ENCODE measurements at places on chromosomes 1 and 21.

DNA sequence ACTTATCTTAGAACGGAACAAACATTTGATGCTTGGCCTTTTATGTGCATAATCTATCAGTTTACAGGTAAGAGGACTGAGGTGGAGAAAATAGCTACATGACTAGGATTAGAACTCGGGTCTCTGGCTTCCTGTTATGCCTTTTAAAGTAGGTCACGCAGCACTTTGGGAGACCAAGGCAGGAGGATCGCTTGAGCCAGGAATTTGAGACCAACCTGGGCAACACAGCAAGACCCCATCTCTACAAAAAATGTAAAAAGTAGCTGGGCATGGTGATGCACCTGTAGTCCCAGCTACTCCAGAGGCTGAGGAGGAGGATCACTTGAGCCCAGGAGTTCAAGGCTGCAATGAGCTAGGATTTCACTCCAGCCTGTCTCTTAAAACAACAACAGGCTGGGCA is 81.9 kb upstream of the AKT3 start:
- ATAC-seq: no peak

GRCh38 chr1:91655912-91656449 is 155.3 kb downstream of the CDC7 start:
- ATAC-seq: no peak

- ATAC-seq: no peak
Observed at GRCh38 chr1:185318431-185319138, 1.5 kb upstream of the IVNS1ABP start.

DNA sequence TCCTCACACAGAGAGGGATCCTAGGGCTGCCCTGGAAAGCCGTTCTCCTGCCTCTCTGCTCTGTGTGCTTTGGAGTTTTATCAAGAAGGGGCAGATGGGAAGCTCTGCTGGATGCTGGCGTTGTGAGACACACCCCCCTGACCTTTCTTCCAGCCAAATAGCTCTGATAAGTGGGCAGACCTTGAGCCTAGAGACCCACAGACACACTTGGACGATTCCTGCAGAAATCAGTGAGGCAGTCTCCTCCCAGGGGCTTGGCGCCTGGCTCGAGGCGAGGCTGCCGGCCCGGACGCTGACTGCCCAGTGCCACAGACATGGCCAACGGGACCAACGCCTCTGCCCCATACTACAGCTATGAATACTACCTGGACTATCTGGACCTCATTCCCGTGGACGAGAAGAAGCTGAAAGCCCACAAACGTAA is at the start of gene MRAP:
Gene MRAP, plus strand, starts transcription at position 198 of the 424 bp plus-strand sequence. Its CDS starts 117 bp downstream, at position 315.
- no peak for ATAC-seq

- ATAC-seq: no peak
Observed at GRCh38 chr1:199550199-199551065, 477.1 kb upstream of the NR5A2 start.

DNA sequence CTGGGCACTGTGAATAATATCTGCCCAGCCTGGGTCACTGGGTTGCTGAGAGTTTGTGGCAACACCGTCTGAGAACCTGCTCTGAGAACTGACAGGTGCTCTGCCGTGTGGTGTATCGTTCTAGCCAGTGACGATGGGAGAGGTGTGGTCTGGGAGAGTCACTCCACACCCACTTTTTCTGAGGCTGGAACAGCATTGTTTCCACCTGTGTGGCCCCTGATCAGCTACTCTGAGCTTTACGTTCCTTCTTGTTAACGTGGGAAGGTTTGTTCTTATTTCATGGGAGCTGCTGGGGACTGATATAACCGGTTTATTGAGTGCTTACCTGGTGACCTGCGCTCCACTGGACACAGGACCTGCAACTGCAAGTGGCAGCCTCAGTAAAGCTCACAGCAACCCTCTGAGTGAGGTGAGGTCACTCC is 34.8 kb upstream of the TENT5C start:
- ATAC-seq: no peak

GRCh38 chr1:210332719-210333398 is 4.2 kb downstream of the HHAT start:
- ATAC-seq: peak; percentile 65

GRCh38 chr1:67953301-67953700 is 97.1 kb downstream of the DIRAS3 start:
- no peak for ATAC-seq

GRCh38 chr1:220121791-220122530 is 28.0 kb downstream of the IARS2 start:
- no peak for ATAC-seq

GRCh38 chr1:33013791-33014190 is 22.9 kb downstream of the AK2 start:
- no peak for ATAC-seq

DNA sequence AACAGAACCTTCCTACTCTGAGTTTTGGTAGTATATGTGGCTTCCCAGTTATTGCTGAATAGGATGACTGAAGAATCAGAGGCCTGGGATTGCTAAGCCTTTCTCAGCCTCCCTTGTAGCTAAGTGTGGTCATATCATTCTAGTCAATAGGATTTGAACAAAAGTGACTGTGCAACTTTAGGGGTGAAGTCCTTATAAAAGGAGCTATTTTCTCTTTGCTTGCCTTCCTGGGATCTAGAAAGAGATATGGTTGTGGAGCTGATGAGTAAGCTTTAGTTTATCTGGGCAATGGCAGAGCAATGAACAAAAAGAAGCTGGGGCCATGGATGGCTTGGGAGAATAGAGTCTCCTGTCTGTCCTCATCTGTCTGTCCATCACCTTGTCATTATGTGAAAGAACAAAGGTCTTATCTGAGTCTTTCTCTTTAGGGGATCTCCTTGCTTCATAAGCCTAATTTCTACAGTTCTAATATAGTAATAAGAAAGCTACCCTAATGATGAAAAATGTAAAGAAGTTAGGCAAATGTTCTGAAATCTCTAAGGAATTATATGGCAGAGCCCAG is 91.5 kb downstream of the TENT5C start:
- no peak for ATAC-seq

GRCh38 chr1:209886219-209886536 is 51.8 kb upstream of the SYT14 start:
- no peak for ATAC-seq

- ATAC-seq: peak; percentile 59
Observed at GRCh38 chr1:156623946-156624813, 5.0 kb downstream of the HAPLN2 start.

- no peak for ATAC-seq
Observed at GRCh38 chr1:207115269-207115668, 11.2 kb downstream of the C4BPA start.

DNA sequence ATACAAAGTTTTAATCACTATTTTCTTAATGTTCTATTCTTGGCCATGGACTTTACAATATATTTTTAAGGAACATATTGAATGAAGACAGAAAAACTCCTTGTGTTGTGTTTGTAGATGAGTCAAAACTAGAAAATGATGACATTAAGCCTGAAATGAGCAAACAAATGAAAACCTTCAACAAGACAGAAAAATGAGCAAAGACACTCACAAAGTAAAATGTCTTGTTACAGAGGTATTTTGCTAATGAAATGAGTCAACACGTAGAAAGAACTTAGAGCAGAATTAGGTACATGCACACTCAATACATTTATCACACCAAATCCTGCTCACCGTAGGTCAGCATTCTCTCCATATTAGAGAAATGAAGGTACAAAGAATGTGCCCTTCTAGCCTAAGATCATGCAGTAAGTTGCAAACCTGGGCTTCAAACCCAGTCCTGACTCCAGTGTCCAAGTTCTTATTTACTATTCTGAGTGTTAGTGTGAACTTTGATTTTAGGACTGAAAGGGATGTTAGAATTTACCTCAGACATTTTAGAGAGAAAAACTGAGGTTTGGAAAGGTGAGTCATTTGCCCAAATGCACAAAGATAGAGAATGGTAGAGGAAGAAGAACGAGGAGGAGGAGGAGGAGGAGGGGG is 133.9 kb upstream of the SGIP1 start:
- peak; percentile 76 for ATAC-seq

GRCh38 chr21:18340387-18340942 is 63.1 kb downstream of the TMPRSS15 start:
- no peak for ATAC-seq

GRCh38 chr21:25964015-25964414 is 206.6 kb downstream of the APP start:
- ATAC-seq: no peak

DNA sequence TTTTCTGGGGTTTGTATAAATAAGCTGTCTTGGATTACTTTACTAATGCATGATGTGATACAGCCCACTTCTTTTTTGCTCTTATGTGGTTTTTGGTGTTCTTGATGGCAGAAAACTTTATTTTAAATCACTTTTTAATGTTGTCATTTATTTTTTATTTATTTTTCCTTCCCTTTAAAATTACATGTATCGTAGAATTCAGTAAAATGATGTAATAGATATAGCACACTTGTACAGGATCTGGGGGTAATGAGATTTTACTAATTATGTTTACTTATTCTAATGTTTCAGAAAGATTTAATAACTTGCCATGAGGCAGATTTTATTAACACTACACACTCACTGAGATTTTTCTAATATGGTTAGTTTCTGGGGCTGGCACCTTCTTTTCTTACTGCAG is 701 bp upstream of the B3GALT2 start:
- ATAC-seq: no peak

GRCh38 chr1:180233191-180234011 is 3.3 kb downstream of the LHX4 start:
- ATAC-seq: no peak

DNA sequence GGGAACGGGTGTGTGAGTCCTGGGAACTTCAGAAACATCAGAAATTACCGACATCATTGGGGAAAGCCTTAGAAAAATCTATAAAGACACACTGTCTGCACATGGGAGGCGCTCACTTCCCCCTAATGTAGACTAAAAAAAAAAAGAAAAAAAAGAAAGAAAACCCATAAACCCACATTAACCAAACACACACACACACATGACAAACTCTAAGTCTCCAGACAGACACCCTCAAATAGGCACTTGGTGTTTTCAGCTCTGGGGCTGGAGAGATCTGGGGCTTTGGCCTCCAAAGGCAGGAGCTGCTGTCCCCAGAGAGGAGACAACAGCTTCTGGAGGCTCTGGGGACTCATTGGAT is 13.2 kb upstream of the SDHB start:
- no peak for ATAC-seq

DNA sequence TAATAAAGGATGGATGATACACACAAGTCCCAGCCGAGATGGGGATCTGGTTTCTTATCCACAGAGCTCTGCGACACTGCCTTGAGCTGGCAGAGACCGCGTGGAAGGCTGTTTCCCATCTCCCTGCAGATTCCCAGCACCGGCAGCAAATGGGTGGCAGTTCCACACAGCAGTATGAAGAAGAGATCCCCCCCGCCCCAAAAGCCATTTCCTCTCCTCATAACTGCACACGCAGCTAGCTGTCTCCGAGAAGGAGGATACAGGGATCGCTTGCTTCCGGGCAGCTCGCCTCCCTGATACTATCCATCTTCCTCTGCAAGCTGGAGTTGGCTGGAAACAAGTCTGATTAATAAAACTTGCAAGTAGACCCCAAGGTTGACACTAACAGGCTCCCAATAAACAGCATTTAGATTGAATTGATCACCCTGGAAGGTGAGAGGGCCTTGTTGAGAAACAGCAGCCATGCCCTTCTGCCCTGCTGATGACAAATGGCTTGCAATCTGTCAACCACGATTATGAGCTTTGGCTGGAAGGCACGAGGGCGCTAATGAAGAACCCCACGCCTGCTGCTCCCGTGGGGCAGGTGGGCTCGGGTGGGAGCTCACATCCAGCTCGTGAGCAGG is 642.3 kb downstream of the AJAP1 start:
- no peak for ATAC-seq

DNA sequence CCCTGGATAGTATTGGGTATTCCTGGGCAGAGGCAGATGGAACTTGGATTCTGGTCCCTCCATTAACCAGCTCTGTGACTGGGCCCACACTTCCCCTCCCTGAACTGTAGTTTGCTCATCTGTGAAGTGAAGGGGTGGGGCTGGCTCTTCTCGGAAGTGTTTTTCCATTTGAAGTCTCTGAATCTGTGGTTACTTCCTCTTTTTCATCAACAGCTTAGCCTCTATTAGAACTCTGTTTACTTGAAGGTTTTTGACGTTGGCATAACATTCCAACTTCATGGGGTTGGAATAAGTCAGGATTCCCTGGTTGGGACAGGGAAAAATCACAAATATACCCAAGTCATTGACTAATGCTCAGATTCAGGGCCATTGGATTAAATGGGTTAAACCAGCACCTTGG is 3.6 kb downstream of the KIAA0040 start:
- ATAC-seq: peak; percentile 60

Data from activated CD4-positive, CD25-positive, alpha-beta regulatory T cell treated with anti-CD3 and anti-CD28 coated beads, Interleukin-2, amount 50 U/mL, for 24 hours (primary cell).